ENCODE measurements at places on chromosomes 2 and 18.

DNA sequence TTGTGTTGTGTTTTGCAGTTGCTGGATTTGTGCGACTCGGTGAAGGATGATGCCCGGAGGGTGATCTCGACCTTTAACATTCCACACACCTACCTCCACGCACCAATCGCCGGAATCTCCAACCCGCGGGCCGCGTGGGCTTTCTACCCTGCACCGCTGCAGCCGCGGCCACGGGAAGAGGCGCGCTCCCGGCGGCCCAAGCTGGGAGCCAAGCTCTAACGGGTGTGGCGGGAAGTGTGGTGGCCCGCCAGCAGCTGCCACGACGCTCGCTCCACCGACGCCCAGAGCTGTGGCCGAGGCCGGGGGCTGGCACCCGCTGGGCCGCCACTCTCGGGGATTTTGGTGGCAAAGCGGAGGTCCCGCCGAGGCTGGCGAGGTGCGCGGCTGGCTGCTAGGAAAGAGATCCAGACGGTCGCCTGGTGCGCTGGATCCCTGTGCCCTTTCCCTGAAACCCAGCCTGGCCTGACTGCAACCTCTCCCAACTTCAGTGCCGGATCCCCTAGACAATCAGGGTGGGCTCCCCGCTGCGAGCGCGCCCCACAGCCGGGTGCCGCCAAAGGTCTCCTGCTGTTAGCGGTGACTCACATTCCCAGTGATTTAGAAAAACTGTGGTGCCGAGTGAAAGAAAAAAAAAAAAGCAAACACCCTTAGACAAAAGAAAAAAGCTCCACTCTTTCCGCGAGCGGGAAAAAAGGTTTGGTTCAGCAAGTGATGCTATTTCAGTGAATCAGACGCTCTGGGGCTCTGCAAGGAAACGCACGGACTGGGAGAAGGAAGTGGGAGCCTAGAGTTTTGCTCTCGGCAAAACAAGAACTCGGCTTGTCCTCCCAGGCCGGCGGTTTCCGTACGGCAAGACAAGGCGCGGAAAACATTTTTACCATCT is 2.9 kb upstream of the BCL2L11 start:
- DNase-seq: peak; percentile 64

DNA sequence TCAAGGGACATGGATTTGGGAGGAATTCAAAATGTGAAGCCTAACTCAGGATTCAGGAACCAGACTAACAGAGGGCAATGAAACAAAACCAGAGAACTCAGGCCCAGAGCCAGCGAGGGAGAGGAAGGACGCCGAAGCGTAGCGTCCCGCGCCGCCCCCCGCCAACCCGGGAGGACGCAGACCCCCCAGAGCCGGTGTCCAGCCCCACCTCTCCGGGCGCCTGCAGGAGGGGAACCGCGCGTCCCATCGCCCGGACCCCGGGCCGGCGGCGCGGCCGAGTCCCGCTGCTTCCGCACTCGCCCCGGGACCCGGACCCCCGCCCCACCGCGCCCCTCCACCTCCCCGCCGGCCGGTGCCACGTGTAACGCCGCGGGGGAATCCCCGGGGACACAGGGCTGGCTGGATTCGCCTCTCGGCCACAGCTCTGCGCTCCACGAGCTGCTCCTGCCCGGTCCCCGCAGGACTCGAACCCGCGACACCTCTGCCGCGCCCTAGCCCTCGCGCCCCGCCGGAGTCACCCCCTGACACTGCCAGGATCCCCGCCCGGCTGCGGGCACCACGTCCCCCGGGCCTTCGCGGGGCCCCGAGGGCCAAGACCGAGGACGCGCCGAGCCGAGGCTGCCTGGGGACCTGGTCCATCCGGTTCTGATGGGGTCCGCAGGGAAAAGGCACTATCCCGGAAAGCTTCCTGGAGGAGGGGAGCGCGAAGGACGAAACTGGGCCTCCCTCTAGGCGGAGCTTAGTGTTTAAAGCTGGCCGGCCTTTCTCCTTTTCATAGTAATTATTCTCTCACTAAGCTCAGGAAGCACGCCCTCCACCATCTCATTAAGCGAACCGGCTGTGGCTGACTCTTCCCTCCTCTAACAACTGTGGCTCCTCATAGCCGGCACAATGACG is 40.4 kb upstream of the FAM124B start:
- DNase-seq: peak; percentile 24

- DNase-seq: no peak
These were observed 2.3 kb downstream of the NGEF start for GRCh38 chr2:233010569-233011267.

GRCh38 chr2:177038787-177039484 is 173.7 kb upstream of the HNRNPA3 start:
- no peak for DNase-seq

GRCh38 chr2:185643434-185643833 is 95.2 kb upstream of the FSIP2 start:
- no peak for DNase-seq

DNA sequence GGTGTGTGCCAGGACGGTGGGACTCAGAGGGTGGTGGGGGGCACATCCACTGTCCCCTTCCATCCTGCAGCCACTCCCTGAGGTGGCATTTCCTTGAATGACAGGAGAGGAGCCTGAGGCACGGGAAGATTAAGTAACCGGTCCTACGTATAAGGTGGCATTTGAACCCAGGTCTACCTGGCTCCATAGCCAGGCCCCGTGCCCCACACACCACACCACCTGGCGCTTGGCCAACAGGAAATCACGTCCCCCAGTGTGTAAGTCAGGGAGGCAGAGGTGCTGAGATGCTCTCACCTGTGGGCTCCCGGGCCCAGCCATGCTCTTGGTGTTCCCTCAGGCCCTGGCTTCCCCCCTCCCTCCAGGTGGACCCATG is 53.7 kb downstream of the HPCAL1 start:
- no peak for DNase-seq

GRCh38 chr2:119433636-119434327 is 2.1 kb downstream of the TMEM37 start:
- no peak for DNase-seq

- DNase-seq: no peak
These were observed 1.7 kb downstream of the TMEM18 start for GRCh38 chr2:675460-675859.

- no peak for DNase-seq
These were observed 18.4 kb downstream of the TMEM247 start for GRCh38 chr2:46497766-46498165.

DNA sequence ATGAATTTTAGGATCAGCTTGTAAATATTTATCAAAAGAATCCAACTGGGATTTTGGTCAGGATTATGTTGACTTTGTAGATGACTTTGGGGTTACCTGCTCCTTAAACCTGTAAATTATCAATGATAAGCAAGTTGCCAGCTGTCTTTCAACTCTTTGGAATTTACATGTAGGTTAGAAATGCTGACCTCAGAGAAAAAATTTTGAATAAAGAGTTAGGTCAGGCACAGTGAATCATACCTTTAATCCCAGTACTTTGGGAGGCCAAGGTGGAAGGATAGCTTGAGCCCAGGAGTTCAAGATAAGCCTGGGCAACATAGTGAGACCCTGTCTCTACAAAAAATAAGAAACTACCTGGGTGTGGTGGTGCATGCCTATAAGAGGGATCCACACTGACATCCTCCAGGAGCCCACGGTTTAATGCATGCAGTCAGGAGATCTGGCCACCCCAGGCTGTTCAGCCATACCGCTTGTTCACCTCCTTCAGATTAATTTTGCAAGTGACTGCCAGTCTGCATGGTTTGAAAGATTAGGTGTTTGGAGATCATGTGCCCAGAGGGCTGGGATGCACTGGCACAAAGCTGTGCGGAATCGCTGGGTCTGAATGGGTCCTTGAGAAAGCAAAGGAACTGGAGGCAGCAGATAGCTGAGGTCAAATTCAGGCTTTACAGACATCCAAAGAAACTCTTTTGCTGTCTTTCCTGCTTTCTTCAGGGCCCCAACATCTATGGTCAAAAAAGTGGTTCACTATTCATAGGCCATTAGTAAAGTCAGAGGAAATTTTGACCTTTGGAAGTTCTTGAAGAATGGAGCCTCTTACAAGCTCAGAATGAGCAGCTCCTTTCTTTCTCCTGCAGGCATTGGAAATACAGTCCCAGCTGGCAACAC is 83.4 kb upstream of the TXNDC2 start:
- DNase-seq: no peak

- DNase-seq: no peak
These were observed 5.8 kb upstream of the SEMA4C start for GRCh38 chr2:96875498-96876268.

- no peak for DNase-seq
These were observed 8.4 kb downstream of the ST8SIA5 start for GRCh38 chr18:46748466-46748865.

- no peak for DNase-seq
These were observed 560.2 kb downstream of the LRP1B start for GRCh38 chr2:141570474-141571131.

DNA sequence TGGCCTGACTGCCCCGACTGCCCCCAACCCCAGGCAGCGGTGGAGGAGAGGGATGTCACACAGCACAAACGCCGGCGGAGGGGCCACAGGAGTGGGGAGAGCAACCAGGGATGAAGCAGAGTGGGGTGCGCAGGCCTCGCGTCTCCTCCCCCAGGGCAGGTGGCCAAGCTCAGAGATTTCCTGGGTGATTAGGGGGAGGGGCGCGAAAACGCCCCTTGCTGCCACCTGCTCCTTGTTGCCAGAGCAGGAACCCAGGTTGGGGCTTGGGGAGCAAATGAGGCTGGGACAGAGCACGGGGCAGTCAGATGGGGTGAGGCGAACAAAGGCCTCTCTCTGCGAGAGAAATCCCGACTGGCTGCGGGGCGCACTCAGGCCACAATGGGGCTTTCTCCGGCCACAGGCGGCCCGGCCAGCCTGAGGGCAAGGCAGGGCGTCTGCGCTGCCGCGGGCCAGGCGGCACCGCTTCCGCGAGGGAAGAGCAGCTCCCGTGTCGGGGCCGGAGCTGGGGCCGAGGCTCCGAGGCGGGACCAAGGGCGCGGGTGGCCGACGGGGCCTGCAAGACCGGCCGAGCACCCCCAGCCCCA is 11.5 kb downstream of the TEX44 start:
- no peak for DNase-seq

GRCh38 chr2:9778012-9778411 is 65.3 kb upstream of the TAF1B start:
- peak; percentile 28 for DNase-seq

GRCh38 chr18:1653873-1654272 is 749.2 kb downstream of the ADCYAP1 start:
- no peak for DNase-seq

GRCh38 chr18:61589724-61590065 is 256.5 kb downstream of the CDH20 start:
- DNase-seq: no peak

- no peak for DNase-seq
These were observed 51.0 kb downstream of the ACTR3 start for GRCh38 chr2:113940891-113941290.
